NCI-H1092 treated with DMSO at 0.1 percent for 48 hours (cell line): ENCODE measurements at places on chromosomes 4 and X.

GRCh38 chrX:111355523-111356115 lies 56.4 kb downstream of the DCX start:
- no peak for DNase-seq

GRCh38 chr4:10118048-10119004 lies 1.7 kb upstream of the WDR1 start:
- no peak for DNase-seq

- DNase-seq: no peak
These were observed 3.7 kb upstream of the GUF1 start for GRCh38 chr4:44674471-44674870.

DNA sequence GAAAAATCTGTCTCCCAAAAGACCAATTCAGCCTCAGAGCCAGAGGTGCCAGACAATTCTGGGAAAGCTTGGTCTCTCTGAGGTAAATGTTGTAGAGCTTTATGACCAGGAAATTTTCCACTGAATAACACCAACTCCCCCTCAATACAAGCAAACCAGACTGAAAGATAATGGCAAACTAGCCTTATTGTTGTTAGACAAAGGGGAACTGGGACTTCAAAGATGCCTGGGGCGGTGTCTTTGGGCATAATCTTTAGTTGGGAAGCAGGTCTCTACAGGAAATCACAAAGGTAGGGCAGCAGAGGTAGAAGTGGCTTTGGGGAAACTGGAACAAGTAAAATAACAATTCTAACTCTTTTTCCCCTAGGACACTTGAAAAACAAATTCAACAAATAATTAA lies 12.0 kb downstream of the COL4A6 start:
- no peak for DNase-seq

DNA sequence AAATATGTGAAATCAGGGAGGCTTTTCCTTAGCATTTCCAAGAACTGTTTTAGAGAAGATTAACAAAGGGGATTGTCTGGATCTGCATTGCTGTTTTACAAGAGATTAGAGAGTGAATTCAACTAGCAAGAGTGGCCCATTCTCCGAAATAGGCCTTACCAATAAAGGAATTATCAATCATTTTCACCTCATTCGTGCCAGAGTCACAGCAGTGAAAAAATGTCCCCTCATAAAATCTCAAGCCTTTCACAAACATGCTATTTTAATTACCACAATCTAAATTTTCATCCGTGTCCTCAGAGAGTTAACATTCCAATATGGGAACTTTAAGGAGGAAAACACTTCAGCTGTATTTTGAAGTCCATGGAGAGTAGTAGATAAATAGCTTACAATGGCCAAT lies 979.6 kb downstream of the RPA4 start:
- DNase-seq: no peak

- no peak for DNase-seq
These were observed 6.2 kb upstream of the PLCXD1 start for GRCh38 chrX:274904-275475.

DNA sequence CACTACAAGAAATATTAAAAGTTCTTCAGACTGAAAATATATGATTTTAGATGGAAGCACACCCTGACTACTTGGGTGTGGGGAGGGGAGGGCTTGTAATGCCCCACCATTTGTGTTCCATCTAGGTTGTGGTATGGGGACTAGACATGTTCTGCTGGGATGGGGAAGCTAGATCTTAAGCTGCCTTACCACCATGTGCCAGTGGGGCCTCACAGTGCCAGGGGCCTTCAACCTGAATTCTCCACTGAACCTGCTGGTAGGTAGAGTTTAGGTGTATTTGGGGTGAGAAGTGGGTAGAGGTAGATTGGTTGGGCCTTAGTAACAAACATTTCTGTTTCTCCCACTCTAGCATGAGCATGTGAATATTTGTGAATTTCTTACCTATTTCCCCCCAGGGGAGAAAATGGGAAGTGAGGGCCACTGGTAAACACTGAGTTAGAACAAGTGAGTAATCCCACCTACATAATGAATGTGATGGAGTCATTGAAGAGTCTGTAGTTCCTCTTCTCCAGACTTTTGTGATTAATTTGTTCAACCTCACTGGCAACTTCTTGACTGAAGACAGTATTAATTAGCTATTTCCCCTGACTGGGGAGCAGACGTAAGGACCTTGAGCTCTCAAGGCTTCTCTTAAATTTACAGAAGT lies 44.0 kb downstream of the BRCC3 start:
- no peak for DNase-seq

- DNase-seq: peak; percentile 24
These were observed 15.0 kb upstream of the CT47A1 start for GRCh38 chrX:121000589-121000988.

DNA sequence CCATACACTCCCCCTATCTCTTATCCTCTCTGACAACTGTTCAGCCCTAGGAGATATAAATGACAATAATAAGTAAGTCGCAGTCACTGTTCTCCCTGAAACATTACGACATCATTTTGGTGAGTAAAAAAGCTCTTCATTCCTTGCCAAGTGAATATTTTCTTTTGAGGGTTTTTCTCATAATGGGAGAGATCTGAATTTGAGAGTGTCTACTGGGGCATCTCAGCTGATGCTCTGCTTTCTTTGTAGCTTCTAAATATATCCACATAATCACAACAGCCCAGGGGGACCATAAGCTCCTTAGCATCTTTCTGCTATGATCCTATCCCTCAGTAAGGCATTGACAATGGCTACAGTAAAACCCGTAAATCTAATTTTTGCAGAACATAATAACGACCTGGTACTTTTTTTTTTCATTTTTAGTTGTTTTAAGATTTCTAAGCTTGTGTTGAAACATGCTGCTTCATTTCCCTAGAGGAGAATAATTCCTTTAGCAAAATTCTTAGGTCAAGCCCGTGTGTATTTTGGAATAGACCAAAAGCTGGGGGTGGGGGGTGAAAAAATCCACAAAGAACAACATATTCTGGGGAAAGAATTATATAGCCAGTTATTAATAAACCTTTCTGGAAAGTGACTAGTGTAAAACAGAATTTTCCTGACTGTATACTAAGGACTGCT lies 78.1 kb upstream of the GPM6B start:
- no peak for DNase-seq

- no peak for DNase-seq
These were observed 125.3 kb upstream of the CLNK start for GRCh38 chr4:10809905-10810304.

GRCh38 chrX:39227371-39227770 lies 426.1 kb downstream of the MID1IP1 start:
- DNase-seq: peak; percentile 65

DNA sequence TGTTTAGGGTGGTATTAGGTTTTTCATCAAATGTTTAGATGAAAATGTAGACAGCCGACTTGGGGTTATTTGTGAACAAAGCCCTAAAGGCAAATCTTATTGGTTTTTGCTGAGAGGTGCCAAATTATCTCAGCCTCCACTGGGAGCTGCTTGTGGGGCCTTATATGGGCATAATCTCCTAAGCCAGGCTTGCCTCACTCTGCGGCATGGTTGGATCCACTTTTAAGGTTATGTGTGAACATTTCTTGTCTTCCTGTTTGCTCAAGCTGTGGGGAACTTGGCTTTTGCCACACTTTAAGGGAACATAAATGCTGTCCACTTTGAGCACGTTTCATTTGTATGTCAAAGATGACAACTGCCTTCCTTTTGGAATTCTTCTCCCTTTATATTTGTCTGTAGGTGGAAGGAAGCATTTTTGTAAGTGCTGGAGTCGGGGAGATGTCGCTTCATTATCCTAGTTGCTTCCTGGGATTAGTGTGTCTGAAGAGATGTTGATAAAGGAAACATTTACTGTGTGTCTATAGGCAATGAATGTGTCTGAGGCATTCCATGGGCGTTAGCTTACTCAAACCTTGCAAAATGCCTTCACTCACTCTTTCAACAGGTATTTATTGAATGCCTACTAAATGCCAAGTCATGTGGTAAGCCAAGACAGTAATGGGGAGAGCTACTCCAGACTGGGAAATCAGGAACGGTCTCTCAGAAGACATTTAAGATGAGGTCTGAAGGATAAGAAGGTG lies 78.3 kb downstream of the SLC9A6 start:
- no peak for DNase-seq

GRCh38 chr4:77269505-77269904 lies 112.5 kb downstream of the CCNG2 start:
- DNase-seq: no peak

GRCh38 chrX:121151293-121151692 lies 103.9 kb downstream of the GLUD2 start:
- no peak for DNase-seq

- DNase-seq: peak; percentile 19
These were observed 56.9 kb upstream of the TADA2B start for GRCh38 chr4:6986072-6986780.

- peak; percentile 5 for DNase-seq
These were observed 72.1 kb upstream of the ETNPPL start for GRCh38 chr4:108834835-108835384.

DNA sequence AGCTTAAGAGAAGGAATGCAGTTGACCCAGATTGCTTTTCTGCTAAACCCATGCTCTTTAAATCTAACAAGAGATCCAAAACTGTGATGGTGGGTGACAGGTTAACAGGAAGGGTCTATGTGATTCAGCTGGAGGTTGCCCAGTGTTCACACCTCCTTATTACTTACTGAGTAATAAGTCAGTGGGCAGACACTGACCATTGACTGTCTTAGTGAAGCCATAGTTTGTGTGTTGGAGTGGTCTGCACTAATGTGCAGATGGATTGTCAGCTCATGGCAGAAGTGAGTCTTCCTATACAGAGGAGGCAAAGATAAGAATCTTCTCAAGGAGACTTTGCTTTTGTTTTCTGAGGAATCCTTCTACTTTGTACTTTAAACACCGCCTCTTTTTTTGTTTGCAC lies 15.2 kb upstream of the RUFY3 start:
- DNase-seq: no peak

- no peak for DNase-seq
These were observed 39.3 kb downstream of the CPE start for GRCh38 chr4:165418073-165418472.

GRCh38 chr4:41307638-41308037 lies 50.9 kb downstream of the UCHL1 start:
- DNase-seq: no peak

- DNase-seq: no peak
These were observed 25.6 kb downstream of the CLDN34 start for GRCh38 chrX:9992724-9993123.

DNA sequence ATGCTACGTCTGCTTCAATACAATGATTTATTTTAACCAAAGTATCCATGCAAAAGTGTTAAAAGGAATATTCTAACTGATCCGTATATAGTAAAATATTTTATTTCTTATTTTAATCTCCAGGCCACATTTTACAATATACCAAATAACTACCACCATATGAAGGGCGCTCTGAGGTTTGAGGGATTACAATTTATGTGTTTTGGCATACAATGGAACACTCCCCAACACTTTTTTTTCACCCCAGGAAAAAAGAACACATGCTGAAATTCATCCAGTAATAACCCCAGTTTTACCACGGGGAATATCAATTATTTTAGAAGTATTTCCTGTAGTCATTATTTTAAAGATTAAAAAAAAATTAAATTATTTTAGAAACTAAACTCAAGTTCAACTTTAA lies 65.4 kb downstream of the APBB2 start:
- DNase-seq: no peak

- no peak for DNase-seq
These were observed 114.4 kb downstream of the ANTXR2 start for GRCh38 chr4:79958466-79959264.

DNA sequence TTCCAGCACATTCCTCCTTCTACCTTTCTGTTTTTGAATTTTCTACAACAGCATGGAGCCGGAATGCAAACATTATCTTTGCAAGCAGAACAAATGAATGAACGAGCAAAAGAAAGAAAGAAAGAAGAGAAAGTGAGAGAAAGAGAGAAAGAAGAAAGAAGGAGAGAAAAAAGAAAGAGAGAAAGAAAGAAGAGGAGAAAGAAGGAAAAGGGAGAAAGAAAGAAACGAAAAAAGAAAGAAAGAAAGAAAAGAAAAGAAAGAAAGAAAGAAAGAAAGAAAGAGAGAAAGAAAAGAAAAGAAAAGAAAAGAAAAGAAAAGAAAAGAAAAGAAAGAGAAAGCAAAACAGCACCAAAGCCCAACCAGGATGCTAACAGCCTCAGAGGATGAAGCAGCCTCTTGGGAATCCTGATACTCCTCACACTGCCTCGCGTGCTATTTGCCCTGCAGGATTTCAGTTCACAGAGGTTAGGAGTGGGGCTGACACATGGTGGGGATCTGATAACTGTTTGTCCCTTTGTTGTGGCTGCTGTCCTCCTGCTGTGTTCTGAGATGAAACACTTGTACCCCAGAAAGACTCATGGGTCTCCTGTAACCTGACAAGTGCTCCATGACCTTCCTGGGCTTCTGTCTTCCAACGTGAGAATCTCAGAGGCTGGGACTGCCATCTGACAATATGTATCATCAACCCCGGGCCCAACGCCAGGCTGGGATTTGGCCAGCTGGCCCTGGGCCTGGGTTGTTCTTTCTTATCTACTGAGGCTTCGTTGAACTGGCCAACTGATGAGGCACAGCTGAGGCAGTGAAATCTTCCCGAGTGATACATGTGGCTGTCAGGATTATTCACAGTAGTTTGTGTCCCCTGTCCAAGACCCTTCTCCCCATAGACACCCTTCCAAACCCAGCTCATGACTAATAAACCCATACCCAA lies 61.0 kb downstream of the SEPSECS start:
- DNase-seq: peak; percentile 86

DNA sequence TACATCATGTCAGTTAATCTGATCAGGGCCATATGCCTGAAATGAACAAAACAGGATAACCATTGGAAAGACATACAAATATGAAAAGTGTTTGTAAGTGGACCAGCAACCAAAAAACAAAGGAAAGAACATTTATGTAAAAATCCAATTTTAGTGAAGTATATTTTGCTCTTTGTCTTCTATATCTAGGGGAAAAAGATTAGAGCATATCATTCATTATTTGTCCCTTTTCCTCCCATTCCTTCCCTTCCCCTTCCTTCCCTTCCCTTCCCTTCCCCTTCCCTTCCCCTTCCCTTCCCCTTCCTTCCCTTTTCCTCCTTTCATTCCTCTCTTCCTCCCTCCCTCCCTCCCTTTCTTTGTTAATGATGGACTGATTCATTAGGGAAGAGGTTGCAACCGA lies 1.8 kb upstream of the GNRHR start:
- DNase-seq: no peak

GRCh38 chrX:50643525-50644137 lies 170.4 kb downstream of the SHROOM4 start:
- DNase-seq: no peak

GRCh38 chr4:39410415-39410814 lies 3.7 kb downstream of the KLB start:
- DNase-seq: no peak

DNA sequence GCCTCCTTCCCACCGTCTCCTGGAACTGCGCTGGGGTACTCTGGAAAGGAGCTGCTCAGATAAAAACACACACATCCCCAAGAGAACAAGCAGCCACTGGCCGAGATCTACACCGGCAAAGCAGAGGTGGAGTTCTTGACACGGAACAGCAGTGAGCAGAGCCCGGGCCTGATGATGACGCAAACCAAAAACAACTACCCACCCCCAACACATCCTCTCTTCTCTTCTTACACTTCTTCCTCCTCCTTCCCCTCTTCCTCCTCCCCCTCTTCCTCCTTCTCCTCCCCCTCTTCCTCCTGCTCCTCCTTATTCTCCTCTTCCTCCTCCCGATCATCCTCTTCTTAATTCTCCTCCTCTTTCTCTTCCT lies 4.6 kb downstream of the PNMA5 start:
- no peak for DNase-seq

GRCh38 chr4:41725254-41725653 lies 23.3 kb downstream of the PHOX2B start:
- no peak for DNase-seq
